ENCODE measurements at places on chromosomes 6 and 20. TPM values are rescaled to one million over a fixed set of nuclear protein-coding genes. Genes with fewer than 3 reads are reported as not detected.

GRCh38 chr6:168640768-168641167 lies 199.8 kb downstream of the SMOC2 start:
- no peak for DNase-seq

DNA sequence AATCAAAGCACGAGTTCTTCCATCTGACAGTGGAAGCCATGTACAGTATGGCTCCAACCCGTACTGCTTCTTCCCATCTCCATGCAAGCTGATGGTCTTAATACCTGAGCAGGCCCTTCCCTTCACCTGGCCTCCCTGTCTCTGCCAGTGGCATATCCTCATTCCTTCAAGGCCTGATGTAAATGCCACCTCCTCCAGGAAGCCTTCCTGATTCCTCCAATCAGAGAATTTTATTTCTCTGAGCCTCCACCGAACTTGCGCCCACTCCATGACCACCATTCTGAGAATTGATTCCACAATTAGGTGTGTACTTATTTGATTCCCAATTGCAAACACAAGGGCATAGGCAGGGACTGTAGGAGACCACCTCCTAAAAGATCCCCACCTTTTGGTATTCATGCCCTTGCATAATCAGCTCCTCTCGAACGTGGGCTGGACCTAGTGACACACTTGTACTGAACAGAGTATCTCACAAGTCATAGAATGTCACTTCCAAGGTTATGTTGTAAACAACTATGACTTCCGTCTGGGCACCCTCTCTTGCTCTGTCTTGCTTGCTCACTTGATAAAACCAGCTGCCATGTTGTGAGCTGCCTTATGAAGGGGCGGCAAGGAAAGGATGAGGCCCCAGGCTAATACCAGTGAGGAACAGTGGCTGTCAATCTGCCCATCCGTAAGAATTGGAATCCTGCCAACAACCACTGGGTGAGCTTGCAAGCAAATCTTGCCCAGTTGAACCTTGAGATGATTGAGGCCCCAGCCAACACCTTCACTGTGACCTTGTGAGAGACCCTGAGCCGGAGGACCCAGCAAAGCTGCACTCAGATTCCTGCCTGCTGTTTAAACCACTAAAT lies 38.8 kb downstream of the CPNE5 start:
- DNase-seq = no peak

DNA sequence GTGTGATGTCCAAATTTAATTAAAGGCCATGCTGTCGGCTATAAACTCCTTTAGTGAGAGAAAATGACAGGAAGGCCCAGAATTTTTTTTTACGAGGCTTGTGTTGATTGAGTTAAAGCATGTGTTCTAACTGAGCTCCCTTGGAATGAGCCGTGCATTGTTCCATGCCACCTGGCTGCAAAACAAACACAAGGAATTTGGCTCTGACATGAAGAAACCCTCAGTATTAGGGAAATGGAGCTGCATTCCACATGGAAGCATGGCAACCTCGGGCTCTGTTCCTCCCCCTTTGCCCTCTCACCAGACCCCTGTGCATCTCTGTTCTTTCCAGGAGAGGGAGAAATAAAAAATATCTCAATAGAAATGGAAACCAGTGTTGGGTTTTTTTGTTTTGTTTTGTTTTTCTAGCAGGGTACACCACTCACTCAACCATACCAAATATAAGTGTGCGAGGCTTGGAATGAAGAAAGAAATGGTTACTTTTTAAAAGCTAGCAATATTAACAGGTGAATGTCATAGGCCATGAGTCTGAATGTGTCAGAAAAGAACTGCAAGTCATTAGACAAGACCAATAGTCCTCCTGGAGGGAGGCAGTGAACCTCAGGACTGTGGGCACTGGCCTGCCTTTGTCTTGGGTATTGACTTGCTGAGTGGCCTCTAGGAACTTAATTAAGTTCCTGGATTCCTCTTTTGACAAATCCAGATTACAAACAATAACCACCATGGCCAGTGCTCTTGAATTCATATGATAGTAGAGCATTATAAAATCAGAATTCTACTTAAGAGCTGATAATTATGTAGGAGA lies 935.1 kb downstream of the KIF16B start:
- DNase-seq = no peak

DNA sequence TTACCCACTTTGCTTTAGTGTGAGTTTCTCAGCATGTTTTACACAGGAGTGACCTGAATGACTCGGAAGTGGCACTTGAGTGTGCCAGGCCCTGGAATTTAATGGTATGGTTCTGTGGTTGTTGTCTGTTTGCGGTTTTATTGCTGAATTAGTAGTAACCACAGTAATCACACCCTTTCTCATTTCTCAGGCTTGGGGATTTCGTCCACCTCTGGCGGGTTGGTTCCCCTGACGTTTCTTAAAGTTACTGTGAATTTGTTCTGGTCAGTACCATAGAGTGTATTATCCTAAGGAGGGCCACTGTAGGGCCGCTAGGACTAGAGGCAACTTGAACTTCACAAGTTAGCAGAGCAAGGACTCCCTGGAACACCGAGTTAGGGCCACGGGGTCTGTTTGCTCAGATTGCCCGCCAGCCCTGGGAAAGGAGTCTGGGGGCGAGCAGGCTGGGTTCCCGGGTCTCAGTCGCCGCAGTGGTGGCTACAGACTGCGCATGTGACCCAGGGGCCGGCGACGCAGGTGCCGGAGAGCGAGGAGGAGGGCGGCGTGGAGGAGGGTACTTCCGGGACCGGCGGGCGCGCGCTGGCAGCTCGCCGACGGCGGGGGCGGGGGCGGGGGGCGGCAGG lies 546 bp upstream of the KLHL32 start:
- no peak for DNase-seq

DNA sequence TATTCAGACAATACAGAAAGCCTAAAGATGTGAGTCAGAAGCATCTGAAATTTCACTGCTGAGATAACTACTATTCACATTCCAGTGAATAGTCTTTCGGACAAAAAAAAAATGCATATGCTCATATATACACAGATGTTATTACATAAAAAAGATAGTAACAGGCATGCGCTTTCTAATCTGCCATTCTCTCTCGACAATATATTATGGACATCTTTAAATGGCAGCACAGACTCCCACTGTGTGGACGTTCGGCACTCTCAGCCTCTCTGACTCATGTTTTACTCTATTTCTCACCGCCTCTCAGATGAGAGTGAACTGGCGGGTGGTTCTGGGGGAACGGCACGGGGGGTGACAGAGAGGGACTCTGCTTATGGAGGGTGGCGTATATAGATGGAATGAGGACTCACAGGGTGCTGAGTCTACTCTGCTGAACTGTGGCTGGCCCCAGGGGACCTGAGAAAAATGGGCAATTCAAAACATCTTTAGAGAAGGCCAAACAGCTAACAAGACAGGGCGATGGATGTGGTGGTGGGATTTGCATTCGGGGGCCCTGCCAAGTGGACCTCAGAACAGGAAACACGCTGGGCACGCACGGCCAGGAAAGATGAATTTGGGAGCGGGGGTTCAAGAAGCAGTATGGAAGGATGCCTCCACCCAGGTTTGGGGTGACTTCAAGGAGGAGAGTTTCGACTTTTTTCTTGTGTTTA lies 68.9 kb downstream of the MDGA1 start:
- DNase-seq = no peak

DNA sequence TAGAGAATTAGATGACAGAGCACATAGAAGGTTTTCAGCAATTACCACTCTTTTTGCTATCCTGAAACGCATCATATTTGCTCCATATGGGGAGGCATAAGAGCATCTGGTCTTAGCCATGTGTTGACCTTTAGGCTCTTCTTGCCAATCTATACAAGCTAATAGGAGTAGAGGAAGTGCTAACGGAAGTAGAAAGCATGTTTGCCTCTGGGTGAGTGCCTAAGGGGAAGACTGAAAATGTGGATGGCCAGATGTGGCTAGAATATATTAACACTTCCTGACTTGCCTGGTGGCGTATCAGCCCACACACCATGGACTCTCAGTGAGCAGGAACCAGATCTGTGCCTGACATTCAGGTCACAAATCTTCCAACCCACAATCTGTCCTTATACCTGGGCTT lies 136.3 kb downstream of the LRRC1 start:
- DNase-seq = no peak

- no peak for DNase-seq
These were observed 12.1 kb downstream of the VAPB start for GRCh38 chr20:58401162-58401561.

The FOXS1 gene
- not detected for total RNA-seq

GRCh38 chr6:109393157-109393885 lies 11.1 kb upstream of the CD164 start:
- DNase-seq = no peak

GRCh38 chr6:2514965-2515543 lies 235.7 kb downstream of the MYLK4 start:
- no peak for DNase-seq

The OPRM1 gene
- total RNA-seq = not detected

DNA sequence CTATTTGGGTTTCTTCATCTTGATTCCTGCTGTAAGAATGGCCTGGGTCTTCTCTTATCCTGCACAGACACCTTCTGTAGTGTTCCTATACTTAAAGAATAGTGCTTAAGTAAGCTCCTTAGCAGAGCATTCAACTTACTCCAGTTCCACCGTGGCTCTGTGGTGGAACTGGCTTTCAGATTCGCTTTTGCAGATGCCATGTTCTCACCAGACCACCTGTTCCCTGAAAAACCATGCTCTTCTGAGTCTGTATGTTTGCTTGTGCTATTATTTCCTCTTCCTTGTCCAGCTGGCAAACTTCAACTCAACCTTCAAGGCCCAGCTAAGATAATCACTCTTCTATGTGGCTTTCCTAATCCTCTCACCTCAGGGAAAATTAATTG lies 4.9 kb downstream of the ELMO2 start:
- DNase-seq = no peak

Measured in naive thymus-derived CD8-positive, alpha-beta T cell (primary cell).